Stimulated activated CD4-positive, alpha-beta T cell treated with anti-CD3 and anti-CD28 coated beads, Interleukin-15, amount 100 ng/mL, for 1 hour (primary cell): ENCODE measurements at places on chromosomes 11 and 22.

DNA sequence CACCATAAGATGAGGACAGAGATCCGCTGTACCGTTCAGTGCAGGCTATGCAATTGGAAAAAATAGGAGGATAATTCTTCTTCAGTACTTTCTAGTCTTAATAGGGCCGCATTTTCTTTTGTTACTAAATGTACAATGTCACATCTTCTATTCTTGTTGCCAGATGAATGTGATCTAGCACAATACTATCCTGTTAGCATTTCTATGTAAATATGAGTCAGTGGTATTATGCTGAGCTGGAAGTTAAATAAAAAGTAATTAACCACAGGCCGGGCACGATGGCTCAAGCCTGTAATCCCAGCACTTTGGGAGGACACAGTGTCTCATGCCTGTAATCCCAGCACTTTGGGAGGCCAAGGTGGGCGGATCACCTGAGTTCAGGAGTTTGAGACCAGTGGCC lies 24.4 kb upstream of the BIRC3 start:
- DNase-seq: no peak

DNA sequence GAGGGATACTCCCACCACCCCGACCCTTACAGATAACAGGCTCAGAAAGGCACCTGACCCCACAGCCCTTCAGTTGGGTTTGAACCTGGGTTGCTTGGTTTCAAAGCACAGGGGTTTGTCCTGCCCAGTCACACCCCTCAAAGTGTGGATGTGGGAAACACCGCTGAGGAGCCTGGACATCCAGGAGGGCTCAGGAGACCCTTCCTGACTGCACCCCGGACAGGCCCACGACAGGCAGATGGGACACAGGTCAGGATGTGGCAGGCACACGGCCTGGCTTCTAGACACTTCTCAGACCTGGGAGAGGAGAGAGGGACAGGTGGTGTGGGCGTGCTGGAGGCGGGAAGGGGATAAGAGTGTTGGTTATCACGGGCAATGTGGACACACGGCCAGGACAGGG lies 932.3 kb downstream of the BRD1 start:
- no peak for DNase-seq

GRCh38 chr11:47014097-47014496 lies 77.5 kb downstream of the CSTPP1 start:
- no peak for DNase-seq

DNA sequence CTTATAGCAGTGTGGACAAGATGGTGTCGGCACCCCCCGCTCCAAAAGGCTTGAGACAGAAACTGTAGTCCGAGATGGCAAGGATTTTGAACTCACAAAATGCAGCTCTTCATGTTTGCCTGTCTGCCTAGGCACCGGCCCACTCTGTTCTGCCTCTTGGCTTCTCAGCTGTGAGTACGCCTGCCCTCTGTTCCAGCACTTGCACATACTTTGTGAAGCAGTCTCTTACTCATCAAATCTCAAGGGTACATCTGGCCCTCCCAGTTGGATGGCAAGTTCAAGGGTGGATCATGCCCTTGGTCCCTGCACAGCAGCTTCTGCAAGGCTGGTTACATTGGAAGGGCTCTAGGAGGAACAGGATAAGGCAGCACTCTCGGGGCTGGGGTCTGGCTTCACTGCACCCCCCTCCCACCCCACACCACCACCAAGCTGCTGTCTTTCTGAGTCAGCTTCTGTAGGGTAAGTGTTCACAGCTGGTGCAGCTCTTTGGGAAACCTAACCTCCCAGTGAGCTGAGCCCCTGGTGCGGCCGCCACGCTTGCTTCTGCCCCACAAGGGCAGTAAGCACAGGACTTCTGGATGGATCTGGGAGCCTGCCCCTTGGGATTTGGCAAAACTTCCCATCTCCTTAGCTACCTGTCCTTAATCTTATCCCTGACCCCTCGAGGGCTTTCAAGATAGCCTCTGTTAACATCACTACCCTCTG lies 37.2 kb downstream of the FAM83F start:
- DNase-seq: no peak

DNA sequence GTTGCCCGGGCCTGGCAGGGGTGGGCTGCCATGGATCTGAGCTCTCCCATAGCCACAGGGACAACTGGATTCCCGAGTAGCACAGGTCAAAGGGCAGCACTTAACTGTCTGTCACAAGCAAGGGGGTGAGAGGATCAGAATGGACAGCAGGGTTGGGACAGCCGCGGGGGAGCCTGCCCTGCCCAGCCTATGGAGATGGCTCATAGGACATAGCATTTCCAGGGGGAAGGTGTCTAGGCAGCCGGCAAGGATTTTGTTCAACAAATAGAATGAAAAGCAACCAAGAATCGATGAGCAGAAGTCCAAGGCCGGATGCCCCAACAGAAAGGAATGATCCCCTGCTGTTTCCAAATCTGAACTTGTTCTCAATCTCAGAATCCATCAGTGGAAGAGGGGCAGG lies 92.9 kb downstream of the RPS6KA4 start:
- no peak for DNase-seq

GRCh38 chr11:59582006-59582405 lies 33.6 kb downstream of the OSBP start:
- DNase-seq: no peak

DNA sequence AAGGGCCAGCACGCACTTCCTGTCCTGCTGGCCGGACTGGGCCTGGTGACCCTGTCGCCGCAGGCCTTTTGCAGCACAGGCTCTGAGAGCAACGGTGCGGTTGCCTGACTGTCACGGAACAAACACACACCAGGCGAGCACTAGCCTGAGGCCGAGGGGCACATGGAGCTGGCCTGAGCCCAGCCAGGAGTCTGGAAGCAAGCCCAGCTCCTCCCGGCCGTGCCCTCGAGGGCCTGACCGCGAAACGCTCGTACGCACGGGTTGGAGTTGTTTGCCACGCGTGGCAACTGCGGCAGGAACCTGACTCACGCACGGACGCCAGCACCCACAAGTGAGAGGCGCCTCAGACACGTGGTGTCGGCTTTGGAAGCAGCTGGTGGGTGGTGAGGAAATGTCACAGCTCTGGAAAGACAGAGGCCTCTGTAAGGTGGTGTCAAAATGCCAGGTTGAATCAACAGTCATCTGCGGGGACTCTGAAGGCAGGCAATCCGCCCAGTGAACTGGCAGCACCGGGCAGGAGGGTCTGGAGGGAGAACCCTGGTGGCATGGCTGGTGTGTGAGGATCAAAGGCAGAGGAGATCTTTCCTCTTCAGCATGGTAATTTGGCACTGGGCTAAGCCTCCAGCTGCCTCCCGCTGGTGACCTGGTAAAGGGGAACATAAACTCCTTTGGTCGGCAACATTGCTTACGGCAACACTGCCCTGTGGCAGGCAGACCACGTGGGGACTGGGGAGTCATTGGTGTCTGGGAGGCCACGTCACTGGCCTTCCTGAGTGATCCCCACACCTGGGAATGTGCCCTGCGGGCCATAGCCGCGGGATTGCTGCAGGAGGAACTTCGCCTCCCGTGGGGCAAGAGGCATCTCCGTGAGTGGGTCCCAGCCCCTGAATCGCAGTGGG lies 15.3 kb upstream of the IL17REL start:
- no peak for DNase-seq

DNA sequence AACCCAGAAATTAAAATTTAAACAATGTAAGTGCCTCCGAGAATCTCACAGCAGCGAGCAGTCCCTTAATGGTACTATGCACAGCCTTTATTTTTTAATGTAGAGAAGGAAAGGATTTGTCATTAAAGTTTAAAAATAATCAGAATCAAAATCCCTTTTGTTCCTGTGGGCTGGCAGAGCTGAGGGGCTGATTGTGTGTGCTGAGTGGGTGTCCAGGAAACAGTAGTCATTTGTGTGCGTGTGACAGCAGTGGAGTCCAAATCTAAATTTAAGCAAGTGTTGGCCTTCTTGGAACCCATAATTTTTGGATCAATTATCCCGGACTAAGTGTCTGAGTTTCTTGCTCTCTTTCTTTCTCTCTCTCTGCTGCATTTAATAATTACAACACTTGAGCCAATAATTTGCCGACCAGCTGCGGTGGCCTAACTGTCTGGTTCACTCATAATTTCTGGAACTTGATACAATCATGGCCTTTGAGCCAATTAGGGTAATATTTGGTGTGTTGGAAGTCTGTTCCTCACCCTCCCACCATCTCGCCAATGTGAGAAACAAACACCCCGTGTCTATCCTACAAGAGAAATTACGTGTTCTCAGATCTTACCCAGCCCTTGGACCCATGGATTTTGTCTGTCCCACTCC lies 528.0 kb downstream of the SOX6 start:
- DNase-seq: no peak

DNA sequence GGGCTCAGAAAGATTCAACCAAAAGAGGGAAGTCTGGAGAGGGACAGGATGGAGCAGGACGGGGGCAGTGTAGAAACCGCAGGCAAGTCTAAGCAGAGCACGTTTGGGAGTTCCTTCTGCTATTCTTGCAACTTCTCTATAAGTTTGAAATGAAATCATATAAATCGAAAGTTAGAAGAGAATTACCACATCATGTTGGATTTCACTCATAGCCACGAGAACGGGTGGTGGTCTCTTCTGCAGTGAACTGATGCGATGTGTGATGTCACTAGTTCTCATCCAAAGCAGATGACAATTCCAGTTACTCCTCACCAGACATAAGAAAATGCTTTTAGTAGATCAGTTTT lies 36.0 kb downstream of the KCNQ1 start:
- no peak for DNase-seq

- DNase-seq: no peak
Observed at GRCh38 chr11:30049214-30049613, 32.4 kb upstream of the KCNA4 start.

DNA sequence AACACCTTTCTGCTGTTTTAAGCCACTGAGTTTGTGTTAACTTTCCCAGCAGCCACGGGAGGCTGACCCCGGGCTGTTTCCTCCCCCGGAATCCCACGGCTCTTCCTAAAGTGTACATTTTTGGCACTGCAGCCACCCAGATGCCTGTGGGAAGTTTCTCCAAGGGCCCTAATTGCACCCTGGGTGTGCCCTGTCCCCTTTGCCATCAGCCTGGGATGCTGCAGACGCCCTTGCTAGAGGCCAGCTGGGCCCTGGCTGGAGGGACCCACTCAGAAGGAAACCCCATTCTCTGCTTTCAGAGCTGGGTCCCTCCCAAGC lies 883.3 kb downstream of the BRD1 start:
- DNase-seq: no peak

- no peak for DNase-seq
Observed at GRCh38 chr11:62124186-62125113, 639 bp downstream of the INCENP start.

- no peak for DNase-seq
Observed at GRCh38 chr22:50089682-50090411, at the start of gene MOV10L1. MOV10L1 (plus strand) TSS chr22:50090006; CDS start chr22:50090089, 83 bp downstream.

DNA sequence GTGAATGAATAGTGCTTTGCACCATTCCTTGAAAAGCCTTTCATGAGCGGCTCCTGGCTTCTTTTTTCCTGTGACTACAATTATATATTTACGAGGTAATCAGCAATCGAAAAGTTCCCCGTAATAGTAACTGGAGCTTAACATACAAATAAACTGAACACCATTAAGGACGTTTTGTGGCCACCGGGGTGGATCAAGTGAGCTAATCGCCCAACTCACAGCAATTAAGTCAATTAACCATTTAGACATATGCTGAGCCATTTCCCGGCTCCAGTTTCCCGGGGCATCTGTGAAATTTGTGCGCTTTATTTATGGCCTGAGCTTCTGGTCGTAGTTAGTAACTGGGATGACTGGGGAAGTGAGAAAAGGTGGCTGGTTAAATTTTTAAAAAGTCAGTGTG lies 465.2 kb downstream of the MIAT start:
- no peak for DNase-seq

GRCh38 chr11:46308631-46309419 lies 31.4 kb downstream of the CREB3L1 start:
- DNase-seq: peak; percentile 25

DNA sequence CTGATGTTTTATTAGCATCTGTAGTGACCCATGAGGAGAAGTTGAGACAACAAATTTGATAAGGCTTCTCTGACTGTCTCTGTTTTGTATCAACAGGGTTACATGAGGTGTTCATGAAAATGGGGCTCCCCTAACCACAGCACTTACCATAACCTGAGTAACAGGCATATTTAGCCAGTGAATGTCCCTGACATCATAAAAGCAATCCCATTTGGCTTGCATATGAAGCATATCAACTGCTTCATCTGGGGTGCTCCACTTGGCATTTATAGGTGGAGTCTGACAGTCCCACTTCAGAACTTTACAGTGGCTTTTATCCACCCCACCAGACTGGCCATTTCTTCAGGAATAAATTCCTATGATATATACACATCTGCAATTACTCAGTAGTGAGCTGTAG lies 257.6 kb downstream of the LUZP2 start:
- no peak for DNase-seq

- DNase-seq: no peak
Observed at GRCh38 chr22:42962295-42963230, 52.4 kb downstream of the PACSIN2 start.

- DNase-seq: no peak
Observed at GRCh38 chr11:114166897-114167323, 107.4 kb downstream of the ZBTB16 start.

DNA sequence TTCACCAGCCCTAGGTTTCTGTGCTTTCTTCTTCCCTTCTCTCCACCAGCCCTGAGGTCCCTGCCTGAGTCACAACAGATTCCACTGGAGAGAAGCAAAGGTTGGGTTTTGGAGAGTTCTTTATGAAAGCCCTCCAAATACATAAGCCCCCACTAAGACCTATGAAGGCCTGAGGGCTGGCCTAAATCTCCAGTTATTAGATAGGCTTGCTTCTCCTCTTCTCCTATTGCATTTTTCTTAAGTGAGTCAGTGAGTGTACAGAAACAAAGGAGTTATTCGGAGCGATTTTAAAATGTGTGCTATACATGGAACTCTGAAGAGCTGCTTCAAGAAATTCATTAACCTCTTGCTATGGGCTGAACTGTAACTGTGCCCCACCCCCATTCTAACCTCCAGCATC lies 1057.3 kb downstream of the OPCML start:
- DNase-seq: no peak

DNA sequence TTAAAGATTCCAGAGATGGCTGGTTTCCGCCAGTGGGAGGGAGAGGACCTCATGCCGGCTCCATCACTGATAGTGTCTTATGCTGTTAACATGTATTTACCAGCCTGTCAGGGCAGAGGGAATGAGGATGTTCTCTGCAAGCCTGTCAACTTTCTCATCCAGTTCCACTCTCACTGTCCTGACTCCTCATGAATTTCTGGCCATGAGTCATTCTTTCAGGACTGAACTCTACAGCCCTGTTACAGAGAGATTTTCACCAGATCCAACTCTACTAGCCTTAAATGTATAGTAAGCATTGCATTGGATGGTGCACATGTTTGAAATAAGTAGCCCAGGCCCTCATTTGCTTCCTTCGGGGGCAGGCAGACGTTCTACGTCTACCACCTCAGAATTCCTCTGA lies 387.7 kb downstream of the TMEM135 start:
- DNase-seq: no peak
